Hindlimb muscle (tissue), 1 donor: ENCODE measurements at places on chromosomes 2 and 18.

GRCh38 chr2:33247365-33247764 lies 229.1 kb upstream of the RASGRP3 start:
- no peak for DNase-seq

DNA sequence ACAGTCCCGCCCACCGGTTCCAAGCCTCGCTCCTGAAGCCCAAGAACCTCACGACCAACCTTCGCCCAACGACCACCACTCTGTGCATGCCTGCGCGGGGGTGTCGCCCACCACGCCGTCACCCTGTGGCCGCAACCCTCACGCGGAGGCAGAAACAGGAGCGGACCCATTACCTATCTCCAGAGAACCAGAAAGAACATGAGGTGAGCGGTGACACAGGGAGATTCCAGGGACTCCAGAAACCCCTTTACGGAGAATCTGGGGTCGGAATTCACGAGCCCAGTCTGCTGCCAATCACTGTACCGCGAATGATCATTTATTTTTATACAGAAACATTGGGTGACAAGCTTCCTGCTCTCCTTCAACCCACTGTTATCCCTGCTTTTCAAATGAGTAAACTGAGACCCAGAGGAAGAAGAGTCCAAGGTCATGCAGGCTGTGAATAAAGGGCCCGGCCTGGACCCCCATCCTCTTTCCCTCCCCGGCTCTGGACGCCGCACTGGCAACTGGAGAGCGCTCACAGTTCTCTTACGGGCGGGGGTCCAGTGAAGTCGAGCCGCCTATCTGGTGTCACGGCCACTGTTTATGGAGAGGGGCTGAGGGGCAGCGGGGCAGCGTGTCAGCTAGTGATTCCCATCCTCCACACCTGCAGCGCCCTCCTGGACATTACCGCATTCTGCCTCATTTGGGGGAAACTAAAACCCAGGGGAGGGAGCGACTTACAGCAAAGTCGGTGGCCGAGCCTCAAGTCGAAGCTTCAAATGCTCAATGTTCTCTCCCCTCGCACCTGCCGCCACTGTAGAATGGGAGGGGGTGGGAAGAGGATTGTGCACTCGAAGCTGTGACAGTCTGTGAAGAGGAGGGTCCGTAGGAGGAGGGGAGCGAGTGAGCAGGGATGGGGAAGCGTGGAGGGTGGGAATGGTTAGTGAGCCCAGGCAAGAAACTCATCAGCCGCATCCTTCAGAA lies 723 bp upstream of the SLC30A3 start:
- DNase-seq: no peak

- DNase-seq: peak; percentile 90
These were observed 590.3 kb upstream of the CNTNAP5 start for GRCh38 chr2:123434546-123435395.

- DNase-seq: peak; percentile 68
These were observed 211.9 kb downstream of the BABAM2 start for GRCh38 chr2:28102455-28102874.

- no peak for DNase-seq
These were observed 65.3 kb downstream of the C1D start for GRCh38 chr2:67997528-67997900.

DNA sequence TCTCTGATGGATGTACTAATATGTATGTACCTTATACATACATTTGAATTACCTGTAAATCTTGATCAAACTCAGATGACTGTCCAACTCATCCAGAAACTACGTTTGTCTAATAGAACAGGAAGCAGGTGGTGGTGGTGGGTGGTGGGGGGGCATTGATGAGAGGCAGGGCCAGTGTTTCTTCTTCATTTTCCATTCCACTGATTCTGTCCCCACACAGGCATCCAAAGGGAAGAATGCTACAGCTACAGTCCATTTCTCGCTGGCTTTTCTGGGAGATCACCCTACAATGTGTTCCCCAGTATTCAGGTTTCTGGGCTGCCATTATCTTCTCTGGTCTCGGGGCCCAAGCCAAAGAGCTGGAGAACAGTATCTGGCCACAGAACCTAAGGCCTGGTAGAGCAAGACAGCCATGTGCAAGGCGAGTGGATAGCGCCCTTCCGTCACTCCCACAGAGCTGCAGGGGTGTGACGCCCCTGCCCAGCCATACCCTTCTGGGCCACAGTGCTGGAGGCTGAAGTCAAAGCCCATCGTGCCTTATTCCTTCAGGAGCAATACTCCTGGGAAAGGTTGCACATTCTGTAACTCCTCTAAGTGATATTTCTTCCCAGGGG lies 54.5 kb downstream of the BCL11A start:
- no peak for DNase-seq

DNA sequence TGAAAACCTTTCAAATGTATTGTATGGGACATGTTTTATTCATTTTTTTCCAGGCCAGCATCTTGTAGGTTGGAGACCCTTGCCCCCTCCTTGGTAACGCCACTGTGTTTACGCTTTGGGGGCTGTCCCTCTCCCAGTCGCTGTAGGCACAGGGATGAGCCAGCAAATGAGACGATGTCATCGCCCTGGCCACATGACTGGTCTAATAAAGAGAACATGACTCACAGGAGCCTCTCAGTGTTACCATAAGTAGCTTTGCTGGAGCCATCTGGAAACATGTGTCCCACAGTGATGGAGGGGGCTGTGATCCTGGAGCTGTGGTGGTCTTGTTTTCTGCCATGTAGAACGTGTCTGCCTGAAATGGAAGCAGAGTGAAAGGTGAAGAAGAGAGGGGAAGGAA lies 78.9 kb downstream of the CD8B2 start:
- DNase-seq: no peak

- no peak for DNase-seq
These were observed 61.1 kb upstream of the NRXN1 start for GRCh38 chr2:51093016-51093415.

- no peak for DNase-seq
These were observed 125.9 kb downstream of the MAP4K4 start for GRCh38 chr2:101823347-101823791.

DNA sequence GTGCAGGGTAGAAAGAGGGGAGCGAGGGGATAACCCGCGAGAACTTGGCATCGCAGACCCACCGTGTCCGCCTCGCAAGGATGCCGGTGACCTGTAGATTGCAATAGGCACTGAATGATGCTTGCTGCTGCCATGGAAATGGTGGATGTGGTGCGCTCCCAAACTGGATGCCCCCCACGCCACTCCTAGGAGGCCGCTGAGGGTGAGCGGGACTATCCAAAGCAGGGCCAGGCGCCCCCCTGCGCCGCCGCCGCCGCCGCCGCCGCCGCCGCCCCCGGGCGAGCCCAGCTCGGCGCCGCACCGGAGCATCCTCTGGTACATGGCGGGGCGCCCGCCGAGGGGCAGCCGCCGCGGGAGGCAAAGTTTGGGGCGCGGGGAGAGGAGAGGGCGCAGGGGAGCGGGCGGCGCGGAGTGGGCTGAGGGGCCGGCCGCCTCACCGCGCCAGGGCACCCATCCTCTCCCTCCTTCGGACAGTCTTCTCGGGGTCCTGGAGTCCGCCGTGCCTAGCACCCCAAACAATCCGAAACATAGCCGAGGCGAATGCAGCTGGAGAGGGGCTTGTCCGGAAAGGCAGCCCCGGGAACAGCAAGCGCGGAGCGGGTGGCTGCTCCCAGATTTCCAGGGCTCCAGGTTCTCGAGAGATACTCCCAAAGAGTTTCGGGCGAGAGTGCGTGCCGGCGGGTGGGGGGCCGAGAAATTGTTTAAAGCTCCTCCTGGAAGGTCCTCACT lies 685.1 kb downstream of the NRXN1 start:
- no peak for DNase-seq

DNA sequence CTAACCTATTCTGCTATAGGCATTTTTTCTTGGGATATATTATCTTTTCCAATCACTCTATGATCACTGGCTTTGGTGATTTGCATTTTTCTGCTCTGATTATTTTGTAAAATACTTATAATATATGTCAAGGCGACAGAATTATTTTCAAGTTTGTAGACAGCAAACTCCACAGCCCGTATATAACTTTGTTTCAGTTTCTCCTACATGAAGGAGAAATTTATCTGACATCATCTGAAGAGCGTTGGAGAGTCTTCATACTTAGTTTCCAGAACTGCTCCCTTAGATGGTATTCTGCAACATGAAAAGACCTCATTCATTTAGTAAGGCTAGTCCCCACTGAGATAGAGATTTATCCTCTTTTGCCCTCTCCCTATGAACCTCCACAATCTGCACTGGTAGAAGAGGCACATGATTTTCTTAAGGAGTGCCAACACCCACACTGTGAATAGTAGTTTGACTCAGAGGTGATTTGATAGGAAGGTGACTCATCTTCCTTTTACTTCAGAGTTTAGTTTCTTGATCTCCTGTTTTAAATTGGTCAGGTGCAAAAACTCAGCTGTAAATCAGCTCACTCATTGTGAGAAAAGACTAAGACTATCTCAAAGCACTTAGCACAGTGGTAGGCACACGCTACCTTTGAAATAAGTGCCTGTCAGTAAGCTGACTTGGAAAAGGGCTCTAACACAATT lies 1848.6 kb upstream of the CELF4 start:
- no peak for DNase-seq

DNA sequence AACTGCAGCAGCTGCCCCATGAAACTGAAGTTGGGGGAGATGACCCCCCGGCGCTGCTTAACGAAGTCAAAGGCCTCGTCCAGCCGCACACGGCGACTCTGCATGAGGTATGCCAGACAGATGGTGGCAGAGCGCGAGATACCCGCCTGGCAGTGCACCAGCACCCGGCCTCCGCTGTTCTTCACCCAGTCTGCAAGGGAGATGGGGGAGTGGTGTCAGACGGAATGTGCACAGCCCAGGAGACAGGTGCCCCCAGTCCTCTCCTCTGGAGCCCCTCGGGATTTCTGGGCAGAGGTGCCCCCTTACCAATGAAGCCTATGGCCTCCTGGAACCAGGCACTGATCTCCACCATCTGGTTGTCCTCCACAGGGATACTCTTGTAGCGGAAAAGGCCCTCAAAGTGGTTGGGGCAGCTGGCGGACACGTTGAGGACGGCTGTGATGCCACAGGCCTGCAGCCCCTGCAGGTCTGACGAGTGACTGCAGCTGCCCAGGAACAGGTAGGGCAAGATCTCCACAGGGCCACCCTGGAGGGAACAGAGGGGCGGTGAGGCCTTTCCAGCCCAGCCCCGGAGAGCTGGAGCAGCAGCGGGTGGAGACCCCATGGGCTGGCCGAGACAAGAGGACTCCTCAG lies 1.3 kb downstream of the DUSP2 start:
- no peak for DNase-seq

GRCh38 chr2:50661682-50662081 lies 370.2 kb downstream of the NRXN1 start:
- DNase-seq: no peak

DNA sequence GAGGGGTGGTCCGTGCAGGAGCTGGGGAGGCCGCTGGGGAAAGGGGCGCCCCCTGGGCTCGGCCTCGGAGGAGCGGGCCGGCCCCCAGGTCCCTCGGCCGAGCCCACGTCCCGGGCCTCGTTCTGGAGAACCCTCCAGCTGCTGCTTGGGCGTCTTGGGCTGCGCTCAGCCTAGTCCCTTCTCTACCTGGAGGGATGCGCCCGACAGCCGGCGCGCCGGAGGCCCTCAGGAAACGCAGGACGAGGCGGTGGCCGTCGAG lies 293 bp upstream of the D2HGDH start:
- no peak for DNase-seq

- DNase-seq: no peak
These were observed 163.8 kb upstream of the CDH20 start for GRCh38 chr18:61169386-61169785.

DNA sequence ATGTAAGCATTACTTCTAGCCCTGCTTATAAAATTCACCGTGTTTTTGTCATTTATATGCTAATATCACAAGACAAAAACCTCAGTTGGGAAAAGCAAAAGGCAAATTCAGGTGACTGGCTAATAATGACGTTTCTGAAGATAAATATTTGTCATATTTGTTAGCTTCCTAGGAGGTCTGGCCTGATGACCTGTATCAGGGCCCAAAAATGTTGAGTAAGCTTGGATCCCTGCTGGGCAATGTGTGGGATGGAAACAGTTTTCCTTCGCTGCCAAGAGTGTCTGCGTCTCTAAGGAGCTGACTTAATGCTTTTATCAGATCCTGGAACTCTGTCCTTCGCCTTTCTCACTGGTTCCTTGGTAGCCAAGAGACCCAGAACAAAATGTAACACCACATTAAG lies 230.1 kb upstream of the PXDN start:
- DNase-seq: peak; percentile 43

DNA sequence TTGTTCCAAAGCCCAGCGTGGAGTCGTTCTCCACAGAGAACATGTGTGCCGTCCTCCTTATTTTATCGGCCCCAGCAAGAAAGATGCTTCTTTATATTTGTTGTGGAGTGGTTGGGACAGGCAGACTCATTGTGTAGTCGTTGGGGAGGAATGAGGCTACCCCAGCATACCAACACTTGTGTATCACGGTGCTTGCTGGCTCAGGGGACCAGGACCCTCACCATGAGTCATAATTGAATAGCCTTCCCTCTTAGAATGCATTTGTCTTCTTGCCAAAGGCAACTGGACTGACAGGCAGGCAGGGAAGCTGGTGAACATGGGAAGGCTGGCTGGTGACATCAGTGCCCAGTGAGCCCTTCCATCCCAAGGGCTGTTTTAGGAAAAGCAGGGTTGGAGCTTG lies 4.7 kb downstream of the CAPN10 start:
- DNase-seq: no peak

- peak; percentile 83 for DNase-seq
These were observed 48.5 kb downstream of the KCNIP3 start for GRCh38 chr2:95345563-95346230.

GRCh38 chr2:174586418-174587295 lies 10.9 kb downstream of the WIPF1 start:
- no peak for DNase-seq

DNA sequence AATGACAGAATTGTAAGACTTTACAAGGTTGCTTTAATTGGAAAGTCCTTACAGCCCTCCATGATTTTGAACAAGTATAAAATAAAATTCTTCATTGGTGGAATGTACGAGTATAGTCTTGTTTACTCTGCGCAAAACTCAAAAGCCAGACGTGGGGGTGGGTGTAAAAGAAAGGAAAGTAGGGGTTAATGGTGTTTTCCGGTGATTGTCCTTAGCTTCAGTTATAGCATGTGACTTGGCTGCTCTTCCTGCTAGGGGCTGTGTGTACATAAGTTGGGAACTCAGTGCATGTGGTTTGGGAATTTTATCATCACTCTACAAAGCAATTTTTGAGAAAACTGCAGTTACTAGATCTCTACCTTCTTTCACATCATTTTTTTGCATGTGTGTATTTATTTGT lies 82.4 kb upstream of the CAVIN2 start:
- DNase-seq: peak; percentile 14

GRCh38 chr2:109128616-109129355 lies at the start of gene SH3RF3:
Gene SH3RF3 (plus strand): TSS chr2:109129205.
- peak; percentile 51 for DNase-seq

- no peak for DNase-seq
These were observed 2.3 kb downstream of the RNF103 start for GRCh38 chr2:86621280-86621943.
